RPMI8226 (cell line): ENCODE measurements at places on chromosomes 1 and 21.

DNA sequence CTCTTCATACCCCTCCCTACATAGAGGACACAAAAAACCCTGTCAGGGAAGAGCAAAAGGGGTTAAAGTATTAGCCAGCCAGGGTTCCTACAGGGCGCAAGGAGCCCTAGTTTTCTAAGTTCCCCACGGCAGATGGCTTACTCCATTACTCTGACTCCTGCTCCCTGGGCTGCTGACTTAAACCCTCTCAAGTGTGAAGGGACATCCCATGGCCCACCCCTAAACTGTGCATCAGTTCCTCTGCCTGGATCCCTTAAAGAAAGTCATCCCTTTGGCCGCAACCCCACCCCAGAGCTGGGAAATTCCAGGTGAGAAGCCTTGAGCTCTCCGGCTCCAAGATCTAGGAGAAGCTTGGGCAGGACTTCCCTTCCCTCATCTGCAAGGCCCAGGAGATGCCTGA, 236.0 kb downstream of the TOMM20 start:
- no peak for DNase-seq

GRCh38 chr1:160883581-160884513, 1.1 kb downstream of the ITLN1 start:
- no peak for DNase-seq

- no peak for DNase-seq
Observed at GRCh38 chr1:238111081-238111480, 220.4 kb upstream of the ZP4 start.

- no peak for DNase-seq
Observed at GRCh38 chr1:179036844-179037465, 11.3 kb downstream of the FAM20B start.

DNA sequence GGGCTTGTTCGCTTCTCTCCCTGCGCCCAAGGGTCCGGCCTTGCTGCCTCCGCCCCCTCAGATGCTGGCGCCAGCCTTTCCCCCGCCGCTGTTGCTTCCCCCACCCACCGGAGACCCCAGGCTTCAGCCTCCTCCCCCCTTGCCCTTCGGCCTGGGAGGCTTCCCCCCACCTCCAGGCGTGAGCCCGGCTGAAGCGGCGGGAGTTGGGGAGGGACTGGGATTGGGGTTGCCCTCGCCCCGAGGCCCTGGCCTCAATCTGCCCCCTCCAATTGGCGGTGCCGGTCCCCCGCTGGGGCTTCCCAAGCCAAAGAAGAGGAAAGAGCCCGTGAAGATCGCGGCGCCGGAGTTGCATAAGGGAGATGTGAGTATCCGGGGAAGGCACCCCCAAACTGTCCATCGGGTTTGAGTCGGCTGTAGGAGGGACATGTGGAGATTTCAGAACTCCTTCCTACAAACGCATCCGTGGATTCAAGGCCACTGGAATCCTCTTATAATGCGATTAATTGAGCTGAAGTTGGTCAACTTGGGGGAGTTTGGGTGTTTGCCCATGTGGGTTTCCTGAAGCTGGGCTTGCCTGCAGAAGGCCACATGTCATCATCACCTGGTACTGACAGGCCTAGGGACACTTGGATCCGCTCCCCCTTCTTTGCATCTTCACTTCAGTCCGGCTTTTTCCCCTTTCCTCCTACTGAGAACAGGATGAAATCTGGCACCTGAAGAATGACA, 707 bp downstream of the PRCC start:
- DNase-seq, result peak; percentile 35

DNA sequence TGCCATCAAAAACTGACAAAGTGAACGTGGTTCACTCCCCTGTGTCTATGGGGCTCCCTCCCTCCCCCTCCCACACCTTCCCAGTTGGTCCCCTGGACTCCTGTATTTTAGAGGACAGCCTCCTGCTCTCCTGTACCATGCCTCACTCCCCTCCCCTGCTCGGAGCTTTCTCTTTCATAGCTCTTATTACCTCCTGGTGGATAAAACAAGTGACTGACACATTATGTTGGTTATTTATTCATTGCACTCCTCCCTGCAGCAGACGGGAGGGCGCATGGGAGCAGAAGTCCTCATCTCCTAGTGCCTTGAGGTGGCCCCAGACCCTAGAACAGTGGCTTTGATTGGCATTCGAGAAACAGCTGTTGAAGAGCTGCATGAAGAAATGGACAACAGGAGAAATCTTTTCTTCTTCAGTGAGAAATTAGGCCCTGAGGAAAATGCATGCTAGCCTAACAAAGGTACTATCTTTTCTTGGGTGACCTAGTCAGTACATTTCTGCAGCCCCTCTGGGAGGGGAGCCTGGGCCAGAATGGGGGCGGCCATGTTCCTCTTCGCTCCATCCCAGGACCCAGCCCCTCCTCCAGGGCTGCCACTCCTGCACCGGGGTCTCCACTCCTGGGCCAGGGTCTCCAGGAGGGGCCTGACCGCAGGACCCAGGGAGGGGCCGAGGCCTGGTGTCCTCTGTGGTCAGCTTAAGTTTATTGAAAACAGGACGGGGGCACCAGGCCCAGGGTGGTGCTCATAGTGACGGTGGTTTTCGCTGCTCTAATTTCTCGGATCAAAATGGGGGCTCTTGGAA, 1.2 kb upstream of the TFF1 start:
- DNase-seq, result no peak

DNA sequence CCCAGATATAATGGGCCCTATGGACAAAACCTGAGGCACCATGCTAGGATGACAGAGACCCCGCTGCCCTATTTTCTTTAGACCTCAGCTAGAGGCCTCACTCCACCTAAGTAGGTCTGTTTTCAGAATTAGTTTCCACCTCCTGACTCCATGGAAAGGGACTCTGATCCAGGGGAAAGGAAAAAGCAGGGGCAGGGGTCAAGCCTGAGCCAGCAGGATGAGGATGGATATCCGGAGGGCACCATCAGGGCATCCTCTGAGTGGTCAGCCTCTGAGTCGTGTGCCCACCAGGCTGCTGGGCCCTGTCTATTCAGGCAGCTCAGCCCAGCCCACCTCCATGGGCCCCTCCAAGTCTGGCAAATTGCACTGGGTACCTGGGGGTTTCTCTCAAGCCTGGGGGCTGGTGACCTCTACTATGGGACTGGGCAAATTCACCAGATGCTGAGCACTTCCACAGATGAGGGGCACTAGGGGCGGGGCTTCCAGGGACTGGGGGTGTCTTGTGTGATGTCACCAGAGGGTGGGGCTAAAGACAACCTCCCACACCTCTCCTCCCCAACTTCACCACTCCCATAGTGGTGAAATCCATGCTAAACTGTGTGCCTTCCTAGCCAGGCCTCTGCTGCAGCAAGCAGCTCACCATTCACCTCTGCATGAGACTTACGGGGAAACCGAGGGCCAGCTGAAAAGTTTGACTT, 5.5 kb downstream of the PAQR7 start:
- DNase-seq, result no peak

DNA sequence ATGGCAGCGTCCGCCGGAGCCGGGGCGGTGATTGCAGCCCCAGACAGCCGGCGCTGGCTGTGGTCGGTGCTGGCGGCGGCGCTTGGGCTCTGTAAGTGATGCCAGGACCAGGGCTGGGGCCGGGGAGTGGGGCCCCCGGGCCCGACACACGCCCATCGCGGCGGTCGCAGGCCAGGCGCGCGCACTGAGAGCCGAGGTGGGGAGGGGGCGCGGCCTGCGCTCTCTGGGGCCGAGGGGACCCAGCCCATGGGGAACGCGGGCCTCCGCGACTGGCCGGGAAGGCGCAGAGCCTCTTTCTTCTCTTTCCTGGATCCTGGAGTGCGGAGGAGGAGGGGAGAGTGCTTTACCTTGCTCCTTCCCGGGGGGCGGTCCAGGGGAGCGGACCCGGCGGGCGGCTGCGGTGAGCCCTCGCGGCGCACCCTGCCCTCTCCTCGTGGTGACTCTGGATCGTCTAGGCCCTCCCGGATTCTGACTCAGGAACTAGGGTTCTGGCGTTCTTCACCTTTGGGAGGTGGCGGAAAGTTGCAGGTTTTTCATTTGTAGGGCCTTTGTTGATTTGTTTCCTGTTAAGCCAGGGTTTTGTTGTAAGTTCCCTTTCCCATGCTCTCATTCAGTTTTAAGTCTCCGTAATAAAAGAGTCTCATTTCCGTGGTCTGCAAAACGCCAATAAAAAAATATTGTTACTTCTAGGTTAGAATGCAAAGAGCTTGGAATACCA, 529 bp downstream of the MPZL1 start:
- DNase-seq, result peak; percentile 67

DNA sequence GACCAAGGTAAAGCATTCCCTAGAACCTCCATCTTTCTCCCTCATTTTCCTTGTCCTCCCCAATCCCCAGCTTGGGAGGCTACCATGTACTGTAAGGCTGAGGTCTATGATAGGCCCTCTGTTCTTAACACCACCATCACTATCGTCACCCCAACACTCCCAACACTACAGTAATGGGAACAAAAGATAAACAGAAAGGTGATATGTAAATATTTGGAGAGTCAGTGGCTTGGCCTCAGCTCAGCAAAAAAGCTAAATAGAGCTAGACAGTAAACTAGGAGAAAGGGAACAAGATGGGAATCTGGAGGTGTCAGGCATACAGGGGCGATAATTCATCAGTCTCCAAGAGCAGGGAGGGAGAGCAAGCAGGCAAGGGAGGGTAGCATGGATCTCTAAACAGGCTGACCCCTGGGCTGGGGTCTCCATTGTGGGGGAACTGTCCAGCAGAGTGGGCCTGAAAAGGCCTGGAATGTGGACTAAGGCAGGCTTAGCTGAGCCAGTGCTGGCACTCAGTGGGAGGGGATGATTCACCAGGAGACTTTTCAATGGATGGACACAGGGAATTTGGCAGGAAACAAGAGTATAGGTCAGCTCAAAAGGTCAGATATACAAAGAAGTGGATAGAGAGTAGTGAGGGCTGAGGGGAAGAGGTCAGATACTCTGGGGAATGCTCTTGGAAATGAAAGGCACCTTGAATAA, 6.7 kb downstream of the WNT2B start:
- no peak for DNase-seq

GRCh38 chr1:210244746-210245367, 12.3 kb downstream of the SERTAD4 start:
- DNase-seq, result no peak

DNA sequence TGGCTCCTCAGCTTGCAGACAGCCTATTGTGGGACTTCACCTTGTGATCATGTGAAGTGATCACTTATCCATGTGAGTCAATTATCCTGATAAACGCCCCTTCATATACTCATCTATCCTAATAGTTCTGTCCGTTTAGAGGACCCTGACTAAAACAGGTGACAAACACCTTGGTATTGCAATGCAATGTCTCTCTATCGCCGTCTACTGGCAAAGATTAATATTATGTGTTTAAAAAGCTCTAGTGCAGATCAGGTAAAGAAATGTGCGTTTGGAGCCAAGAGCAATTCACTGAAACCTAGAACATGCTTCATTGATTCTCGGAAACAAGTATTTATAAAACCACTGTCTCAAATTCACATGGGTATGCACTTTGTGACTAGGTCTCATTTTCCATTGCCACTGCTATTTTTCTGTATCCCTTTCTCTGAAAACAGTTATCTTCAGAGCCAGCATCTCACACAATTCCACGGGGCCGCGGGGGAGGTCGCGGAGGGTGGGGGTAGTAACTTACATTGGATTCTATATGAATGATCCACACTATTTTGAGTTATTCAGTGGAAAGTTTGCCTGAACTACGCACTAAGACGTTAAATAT, 554.6 kb upstream of the NCAM2 start:
- DNase-seq, result peak; percentile 56

- DNase-seq, result no peak
Observed at GRCh38 chr1:17955302-17956285, 152.0 kb upstream of the IGSF21 start.

- DNase-seq, result peak; percentile 14
Observed at GRCh38 chr1:183622013-183622412, 13.6 kb downstream of the ARPC5 start.

- DNase-seq, result no peak
Observed at GRCh38 chr1:161176468-161177111, 717 bp downstream of the B4GALT3 start.

DNA sequence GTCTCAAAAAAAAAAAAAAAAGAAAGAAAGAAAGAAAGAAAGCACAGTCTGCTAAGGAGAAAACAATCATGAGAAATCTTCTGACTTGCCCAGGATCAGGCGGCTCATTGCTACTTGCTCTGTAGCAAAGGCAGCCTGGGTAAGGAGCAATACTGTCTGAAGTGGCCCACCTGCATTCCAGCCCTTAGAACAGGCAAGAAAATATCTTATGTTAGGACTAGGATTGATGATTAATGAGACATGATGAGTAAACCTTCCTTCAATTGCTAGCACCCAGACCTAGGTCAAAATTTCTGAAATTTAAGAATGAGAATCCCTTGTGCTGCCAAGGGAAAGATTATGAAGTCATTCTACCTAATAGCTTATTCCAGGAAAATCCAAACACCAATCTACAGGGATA, 140.8 kb downstream of the DSCAM start:
- DNase-seq, result no peak

- DNase-seq, result no peak
Observed at GRCh38 chr1:112729909-112730308, 14.8 kb upstream of the PPM1J start.

GRCh38 chr1:171550050-171550449, 64.7 kb downstream of the PRRC2C start:
- no peak for DNase-seq

GRCh38 chr1:41618066-41618825, 133.8 kb upstream of the EDN2 start:
- DNase-seq, result no peak
